ENCODE measurements at places on chromosomes 6 and 20.

- DNase-seq: no peak
These were observed 1.1 kb downstream of the SOD2 start for GRCh38 chr6:159691963-159692287.

DNA sequence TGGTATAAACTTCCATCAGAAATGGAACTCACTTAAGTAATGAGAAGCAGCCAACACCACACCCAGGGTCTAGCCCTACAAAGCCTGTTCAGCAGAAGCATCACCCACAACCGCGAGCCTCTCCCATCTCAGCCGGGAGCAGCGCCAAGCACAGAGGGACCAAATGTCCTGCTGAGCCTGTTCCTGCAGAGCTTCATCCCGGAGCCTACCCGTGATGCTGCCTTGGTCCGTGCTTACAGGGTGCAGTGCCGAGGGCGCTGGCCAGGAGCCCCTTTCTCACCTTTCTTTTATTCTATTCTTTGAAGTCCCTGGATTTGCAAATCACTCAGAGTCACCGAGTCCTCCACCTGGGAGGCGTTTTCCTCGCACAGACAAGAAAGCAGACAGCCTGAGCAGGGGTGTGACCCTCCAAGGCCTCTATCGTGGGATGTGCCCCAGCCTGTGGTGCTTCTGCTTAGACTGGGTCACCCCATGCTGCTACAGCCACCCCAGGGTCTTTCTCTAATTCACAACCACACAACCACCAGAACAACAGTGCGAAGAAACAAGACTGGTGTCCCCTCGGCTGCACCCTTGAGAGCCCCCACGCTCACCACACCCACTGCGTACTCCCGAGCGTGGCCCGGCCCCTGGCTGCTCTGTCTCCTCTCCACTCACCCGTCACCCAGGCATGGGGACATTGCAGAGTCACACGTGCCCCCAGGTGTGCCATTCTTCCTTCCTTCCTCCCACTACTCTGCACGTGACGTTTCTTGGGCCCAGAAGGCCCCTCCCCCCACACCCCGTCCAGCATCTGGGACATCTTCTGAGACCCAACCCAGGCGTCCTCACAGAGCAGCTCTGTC, 92.2 kb upstream of the MPC1 start:
- DNase-seq: no peak

DNA sequence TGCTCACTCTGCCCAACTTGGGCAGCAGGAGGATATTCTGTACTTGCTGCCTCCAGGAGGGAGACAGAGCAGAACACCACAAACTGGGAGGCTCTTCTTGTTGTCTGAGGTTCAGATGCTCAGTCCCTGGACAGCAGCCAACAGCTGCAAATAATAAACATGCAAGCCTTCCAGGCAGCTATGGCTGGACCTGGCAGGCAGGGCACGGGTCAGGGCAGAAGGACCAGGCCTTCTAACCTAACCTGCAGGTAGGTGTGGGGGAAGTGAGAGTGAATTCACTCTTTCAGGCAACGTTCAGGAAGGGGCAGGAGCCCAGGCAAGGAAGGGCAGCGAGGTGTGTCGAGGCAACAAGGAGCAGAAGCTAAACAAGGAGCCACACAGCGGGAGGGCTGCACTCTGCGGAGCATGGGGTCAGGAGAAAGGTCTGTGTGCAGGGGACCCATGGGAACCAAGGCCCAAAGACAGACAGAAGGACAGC, 31.5 kb downstream of the NINL start:
- DNase-seq: no peak

DNA sequence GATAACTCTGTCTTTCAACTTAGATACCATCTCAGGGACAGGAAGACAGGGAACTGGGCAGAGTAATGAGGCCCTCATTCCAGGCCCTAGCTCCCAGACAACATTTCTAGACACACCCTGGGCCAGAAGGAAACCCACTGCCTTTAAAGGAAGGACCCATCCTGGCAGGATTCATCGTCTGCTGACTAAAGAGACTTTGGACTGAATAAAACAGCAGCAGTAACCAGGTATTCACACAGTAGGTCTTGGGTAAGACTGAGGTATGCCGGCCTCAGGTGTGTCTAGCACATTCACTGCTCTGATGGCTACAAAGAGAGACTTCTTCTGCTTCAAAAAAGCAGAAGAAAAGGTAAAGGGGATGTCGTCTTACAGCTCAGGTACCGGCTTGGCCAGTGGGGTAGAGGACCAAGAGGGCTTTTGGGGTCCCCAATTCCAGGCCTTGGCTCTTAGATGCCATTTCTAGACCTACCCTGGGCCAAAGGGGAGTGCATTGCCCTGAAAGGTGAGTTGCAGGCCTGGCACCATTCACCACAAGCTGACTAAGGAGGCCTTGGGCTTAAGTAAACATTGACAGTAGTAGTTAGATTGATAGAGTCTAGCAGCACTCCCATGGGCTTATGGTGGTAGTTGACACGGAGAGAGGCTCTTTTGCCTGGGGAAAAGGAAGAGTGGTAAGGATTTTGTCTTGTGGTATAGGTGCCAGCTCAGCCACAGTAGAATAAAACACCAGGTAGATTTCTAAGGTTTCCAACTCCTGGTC, 13.4 kb downstream of the SNX14 start:
- DNase-seq: no peak

GRCh38 chr20:5430670-5431069, 113.9 kb upstream of the PROKR2 start:
- no peak for DNase-seq

- DNase-seq: no peak
These were observed 491.0 kb downstream of the NKAIN2 start for GRCh38 chr6:124294574-124295200.
